ENCODE measurements at places on chromosomes 6 and 20.

GRCh38 chr6:34601706-34602105 lies 45.6 kb upstream of the SPDEF start:
- no peak for DNase-seq

DNA sequence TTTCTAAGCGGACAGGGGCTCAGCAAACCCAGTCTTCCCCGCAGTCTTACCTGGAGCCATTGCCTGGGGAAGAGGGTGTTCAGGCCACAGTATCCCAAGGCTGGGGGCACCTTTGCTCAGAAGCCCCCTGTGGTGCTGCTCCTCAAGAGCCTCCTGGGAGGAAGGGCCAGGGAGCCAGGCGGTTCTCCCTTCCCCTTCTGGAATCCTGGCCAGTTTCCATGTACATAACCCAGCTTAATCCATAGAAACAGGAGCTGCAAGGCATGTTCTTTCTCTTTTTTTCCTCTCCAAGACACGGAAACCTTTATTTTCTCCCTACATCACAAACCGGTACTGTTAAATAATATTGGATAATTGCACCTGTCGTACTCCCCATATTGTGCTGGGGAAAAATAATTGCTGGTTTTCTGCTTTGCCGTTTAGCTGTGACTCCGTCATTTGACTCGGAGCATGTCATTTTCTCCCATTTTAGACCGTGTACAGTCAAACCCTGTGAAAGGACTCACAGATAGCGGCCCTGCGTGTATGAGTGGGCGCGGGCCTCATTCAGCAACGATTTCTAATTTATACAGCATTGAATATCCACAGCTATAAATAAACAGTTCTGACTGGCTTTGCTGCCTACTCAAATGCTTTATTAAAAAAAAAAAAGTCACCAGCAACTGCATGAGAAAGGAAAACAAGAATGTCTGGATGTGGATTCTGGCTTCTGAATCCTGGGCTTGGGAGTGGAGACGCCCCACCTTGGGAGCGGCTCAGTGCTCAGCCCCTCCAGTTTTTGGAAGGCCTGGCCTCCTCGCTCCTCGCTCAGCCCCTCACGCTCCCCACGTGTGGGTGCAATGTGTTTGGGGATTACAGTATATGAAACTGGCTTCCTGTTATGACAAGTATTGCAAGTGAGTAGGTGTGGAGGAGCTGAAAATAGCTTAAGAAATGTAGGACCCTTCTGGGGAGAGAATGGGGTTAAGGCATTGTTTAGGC lies 67.3 kb downstream of the ADTRP start:
- DNase-seq: no peak

- no peak for DNase-seq
Observed at GRCh38 chr20:1801225-1801928, 93.8 kb upstream of the SIRPA start.

DNA sequence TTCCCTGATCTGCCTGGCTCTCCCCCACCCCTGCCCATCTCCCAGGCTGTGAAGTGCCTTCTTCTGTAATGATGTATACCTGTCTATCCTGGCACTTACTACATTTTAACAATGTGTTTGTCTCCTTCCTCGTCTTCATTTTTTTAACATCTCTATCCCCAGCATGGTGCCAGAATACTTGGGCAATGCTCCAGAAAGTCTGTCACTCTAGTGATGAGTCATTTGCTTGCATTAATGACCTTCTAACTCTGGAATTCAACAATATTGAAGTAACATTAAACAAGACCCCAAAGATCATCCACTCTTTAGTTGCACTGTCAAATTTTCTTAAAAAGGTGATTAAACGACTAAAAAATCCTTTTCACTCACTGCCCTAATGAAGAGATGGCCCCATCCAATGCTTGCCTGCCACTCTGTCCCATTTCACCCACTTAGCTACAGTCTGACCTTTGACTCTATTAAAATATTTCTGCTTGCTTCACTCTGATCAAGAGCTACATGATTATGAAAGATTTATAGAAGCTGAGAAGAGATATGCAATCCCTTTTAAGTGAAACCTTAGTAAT lies 7.7 kb upstream of the KLHL31 start:
- no peak for DNase-seq

- DNase-seq: no peak
Observed at GRCh38 chr20:60010689-60011458, 52.7 kb downstream of the CDH26 start.

- no peak for DNase-seq
Observed at GRCh38 chr6:4368649-4369048, 233.3 kb upstream of the ECI2 start.

GRCh38 chr6:14348389-14348788 lies 230.8 kb downstream of the CD83 start:
- no peak for DNase-seq

DNA sequence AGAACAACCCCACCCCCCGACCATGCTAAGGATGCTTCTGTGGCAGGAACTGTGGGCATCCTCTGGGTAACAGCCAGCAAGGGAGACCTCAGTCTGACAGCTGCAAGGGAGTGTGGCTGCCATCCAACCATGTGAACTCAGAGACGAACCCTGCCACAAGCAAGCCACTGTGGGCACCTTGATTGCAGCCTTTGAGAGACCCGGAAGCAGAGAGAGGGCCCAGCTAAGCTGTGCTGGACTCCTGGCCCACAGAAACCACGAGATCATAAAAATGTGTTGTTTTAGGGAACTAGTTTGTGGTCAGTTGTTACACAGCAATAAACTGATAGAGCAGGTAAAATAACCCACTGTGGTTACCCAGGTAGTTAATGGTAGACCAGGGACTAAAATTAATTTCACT lies 414.6 kb downstream of the CDH26 start:
- DNase-seq: no peak

- DNase-seq: peak; percentile 77
Observed at GRCh38 chr20:25532015-25532751, 53.1 kb downstream of the NINL start.

DNA sequence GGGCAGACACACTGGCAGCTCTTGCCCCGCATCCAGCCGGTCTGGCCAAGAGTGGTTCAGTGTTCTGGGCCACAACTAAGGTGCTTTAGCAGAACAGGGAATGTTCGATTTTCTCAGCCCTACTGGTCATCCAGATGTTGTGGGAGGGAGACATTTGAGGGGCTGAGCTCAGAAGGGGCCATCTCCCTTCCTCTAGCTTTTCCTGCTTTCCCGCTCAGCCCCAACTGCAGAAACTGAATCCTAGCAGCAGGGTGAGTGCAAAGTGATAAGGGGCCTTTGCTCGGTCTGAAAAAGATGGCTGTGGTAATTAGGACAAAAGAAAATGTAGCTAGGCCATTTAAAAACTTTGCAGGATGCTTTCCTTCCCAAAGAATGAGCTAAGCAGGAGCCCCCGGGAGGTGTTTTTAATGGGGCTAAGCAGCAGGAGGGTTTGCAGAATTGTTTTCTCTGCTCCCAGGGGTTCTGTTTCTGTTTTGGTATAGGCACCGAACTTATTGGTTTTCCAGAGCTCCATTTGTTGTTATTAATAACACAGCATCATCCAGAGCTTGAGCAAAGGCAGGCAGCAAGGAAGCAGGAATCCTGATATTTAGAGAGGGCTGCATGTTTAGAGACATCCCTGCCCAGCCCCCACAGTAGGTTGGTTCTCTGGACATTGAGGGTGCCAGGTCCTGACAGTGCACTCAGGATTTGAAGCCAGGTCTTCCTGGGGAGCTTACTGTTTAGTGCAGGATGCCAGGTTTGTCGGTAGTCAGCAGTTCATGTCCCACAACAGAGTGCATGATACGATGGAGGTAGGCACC lies 210.9 kb downstream of the SLC24A3 start:
- DNase-seq: no peak

GRCh38 chr6:37160922-37161778 lies 8.8 kb upstream of the PIM1 start:
- DNase-seq: no peak

DNA sequence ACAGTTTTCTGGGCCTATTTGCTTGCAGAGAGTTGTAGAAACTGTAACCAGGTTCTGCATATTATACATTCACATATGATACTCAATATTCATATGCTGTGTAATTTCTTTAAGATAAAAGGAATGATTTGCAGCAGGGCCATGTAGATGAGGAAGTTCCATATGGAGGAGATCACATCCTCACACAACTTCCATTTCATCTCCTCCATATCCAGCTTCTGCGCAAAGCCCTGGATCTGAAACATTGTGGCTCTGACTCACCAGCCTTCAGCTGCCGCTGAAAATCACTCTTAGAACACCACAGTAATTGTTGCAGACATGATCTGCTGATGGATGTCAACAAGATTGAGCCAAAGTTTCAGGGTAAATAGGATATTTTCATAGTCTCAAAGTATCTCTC lies 57.7 kb downstream of the PXDC1 start:
- DNase-seq: no peak

DNA sequence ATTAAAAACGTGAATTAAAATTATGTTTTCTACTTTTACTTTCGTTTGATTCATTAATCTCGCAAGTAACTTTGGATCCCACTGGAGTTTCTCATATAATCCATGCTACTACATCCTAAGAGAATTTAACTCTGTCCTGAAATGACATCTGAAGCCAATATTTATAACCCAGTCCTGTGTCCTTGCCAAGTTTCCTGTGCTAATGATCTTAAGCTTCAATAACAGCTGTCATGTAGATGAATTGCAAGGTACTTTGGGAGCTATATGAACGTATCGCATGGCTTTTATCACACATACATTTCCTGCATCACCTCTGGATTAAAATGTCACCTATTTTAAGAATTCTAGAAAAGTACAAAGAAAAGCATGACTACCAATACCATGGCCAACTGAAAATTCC lies 833.8 kb upstream of the CITED2 start:
- DNase-seq: no peak

- DNase-seq: peak; percentile 35
Observed at GRCh38 chr6:46948699-46949098, 27.0 kb upstream of the ADGRF5 start.
